Stimulated activated CD4-positive, alpha-beta T cell treated with anti-CD3 and anti-CD28 coated beads, TNF-alpha, amount 100 ng/mL, for 48 hours (primary cell): ENCODE measurements at places on chromosomes 5 and 9.
A peak's percentile ranks its signal among the peaks of the same experiment; 100 is the strongest.

GRCh38 chr9:38389313-38389712, 3.2 kb upstream of the ALDH1B1 start:
- DNase-seq, result no peak

DNA sequence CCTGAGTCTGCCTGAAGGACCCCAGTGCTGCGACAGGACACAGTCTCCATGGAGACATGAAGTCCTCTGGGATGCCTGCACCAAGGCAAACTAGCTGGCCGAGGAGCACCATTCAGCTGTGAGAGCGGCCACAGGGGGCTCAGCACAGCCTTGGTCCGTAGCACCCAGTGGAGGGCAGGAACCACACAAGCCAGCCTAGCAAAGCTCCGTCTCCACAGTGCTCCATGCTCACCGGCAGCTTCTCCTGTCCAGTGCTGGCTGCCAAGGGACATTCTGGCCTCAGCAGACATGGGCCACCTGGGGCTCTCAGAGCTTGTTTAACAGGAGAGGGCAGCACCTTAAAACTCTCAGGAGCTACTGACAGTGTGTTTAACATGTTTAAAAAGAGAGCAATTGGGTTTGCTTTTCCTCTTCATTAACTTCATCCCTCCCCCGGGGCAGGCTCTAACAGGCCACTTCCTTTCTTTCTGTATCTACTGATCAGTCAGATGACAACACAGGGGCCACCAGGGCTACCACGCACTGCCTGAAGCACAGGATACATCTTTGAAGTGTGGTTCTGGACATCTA, 57.0 kb downstream of the SECISBP2 start:
- DNase-seq, result no peak

DNA sequence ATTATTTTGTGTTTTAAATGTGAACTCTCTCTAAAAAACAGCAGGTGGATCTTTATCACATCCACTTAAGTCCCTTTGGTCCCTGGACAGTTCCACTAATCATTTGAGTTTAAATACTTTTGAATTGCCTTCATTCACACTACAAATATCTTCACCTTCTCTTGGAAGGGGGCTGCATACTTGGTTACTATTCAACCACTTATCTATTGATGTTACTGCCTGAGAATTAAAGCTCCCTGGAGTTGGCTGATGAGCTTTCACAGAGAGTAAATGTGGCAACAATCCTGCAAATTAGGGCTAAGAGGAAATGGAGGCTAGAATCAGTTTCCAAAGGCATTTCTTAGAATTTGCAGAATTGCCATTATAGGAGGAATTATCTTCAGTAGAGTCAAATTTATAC, 180.4 kb downstream of the ST8SIA4 start:
- no peak for DNase-seq

DNA sequence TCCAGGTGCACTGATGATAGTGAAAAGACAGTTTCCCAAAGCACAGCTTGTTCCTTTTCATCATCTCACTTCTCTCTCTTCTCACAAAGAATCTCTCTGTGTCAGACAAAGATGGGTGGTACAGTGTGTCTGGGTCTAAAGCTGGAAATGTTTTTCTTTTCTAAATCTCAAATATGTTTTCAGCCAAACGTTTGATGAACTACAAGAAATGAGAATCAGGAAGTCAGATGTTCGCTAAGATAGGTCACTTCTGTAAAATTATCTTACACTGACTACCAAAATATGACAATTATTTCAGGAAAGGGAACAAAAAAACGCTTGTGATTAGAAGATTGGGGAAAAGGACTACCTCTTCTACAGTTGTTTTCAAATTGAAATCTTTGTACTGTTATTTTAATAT, 708.8 kb downstream of the PTPRD start:
- no peak for DNase-seq

- no peak for DNase-seq
Observed at GRCh38 chr5:121199216-121199999, 652.3 kb upstream of the FTMT start.

GRCh38 chr5:79617539-79617938, 5.3 kb downstream of the TENT2 start:
- DNase-seq, result no peak

GRCh38 chr5:135016861-135017290, 17.2 kb downstream of the PITX1 start:
- no peak for DNase-seq

- no peak for DNase-seq
Observed at GRCh38 chr9:134870746-134871662, 9.6 kb upstream of the FCN2 start.

GRCh38 chr5:159447116-159447515, 116.8 kb upstream of the IL12B start:
- DNase-seq, result no peak

DNA sequence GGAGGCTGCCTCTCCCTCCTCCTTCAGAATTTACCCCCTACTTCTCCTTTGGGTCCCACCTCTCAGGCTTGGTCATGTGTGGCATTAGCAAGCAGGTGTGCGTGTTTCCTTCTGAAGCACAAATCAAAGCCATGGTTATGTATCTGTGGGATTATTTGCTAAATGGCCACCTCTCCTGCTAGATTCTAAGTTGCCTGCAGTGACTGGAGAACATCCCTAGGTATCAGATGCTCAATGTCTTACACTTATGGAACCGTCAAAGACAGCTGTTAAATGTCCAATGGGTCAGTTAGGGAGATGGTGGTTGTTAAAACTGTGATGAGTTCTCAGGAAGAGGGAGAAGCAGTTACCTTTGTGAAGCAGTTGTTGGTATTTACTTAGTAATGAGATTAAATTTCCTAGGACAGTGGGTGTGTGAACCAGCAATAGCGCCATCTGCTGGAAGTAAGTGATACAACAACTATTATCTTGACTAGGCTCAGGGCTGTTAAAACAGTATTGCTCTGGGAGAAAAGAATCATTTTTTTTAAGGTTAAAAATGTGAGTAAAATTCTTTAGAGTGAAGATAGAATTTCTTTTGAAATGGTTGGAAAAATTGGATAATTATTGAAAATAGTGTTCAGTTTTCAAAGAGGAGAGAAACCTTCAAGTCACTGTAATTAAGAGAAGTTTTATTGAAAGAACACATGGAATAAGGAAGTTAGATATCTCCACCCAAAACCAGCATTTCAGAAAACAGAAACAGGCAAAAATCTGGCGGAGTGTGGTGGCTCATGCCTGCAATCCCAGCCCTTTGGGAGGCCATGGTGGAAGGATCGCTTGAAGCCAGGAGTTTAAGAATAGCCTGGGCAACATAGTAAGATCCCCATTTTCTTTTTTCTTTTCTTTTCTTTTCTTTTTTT, 71.3 kb downstream of the TMC1 start:
- peak; percentile 16 for DNase-seq

DNA sequence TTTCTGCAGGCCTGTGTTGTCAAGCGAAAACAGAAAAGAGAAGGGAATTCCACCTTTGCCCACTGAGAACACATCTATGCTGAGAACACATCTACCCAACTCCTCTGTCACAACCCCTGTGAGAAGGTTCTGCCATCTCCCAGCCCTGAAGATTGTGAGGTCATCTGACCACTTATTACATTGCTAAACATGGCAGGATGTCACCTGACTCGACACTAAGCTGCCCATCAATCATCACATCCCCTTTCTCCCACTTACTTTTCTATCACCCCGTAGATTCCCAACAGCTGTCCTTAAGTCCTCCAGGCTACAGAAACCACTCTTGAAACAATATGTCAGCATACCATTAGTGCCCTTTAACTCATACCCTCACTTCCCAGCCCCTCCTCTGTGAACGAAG, 64.2 kb upstream of the PRSS3 start:
- DNase-seq, result no peak

DNA sequence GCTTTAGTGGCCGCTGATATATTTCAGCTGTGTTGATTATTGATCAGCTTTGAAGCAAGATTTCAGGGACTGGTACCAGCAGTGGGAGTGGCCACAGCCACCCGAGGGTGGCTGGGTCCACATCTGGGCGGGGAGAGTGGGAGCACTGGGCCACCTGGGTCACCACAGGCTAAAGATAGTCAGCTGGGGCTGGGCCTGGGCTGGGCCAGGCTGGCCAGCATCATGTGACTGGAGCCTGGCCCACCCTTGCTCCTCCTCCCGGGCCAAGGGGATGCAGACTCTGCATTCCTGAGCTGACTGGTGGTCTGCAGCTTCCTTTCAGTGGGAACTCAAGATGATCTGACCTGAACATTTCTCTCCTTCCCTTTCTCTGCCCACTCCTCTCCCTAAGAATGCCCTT, 27.1 kb downstream of the LARP1 start:
- no peak for DNase-seq

DNA sequence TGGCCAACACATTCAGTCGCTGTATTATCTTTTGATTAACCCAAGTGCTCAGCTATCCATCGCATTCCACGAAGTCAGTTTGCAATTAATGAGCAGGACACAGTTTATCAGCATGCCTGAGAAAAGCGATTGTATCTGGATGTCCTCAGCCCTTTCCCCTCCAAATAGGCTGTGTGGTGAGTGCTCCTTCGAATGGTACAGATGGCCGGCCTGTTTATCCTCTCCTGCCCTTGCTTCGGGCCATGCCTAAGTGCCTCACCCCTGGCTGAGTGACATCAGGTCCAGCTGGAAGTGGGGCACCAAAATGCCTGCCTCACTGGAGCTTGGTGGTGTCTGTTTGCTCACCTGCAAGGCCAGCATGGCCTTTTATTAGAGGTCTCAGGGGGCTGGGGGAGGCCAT, 317.3 kb downstream of the GADD45G start:
- DNase-seq, result no peak

DNA sequence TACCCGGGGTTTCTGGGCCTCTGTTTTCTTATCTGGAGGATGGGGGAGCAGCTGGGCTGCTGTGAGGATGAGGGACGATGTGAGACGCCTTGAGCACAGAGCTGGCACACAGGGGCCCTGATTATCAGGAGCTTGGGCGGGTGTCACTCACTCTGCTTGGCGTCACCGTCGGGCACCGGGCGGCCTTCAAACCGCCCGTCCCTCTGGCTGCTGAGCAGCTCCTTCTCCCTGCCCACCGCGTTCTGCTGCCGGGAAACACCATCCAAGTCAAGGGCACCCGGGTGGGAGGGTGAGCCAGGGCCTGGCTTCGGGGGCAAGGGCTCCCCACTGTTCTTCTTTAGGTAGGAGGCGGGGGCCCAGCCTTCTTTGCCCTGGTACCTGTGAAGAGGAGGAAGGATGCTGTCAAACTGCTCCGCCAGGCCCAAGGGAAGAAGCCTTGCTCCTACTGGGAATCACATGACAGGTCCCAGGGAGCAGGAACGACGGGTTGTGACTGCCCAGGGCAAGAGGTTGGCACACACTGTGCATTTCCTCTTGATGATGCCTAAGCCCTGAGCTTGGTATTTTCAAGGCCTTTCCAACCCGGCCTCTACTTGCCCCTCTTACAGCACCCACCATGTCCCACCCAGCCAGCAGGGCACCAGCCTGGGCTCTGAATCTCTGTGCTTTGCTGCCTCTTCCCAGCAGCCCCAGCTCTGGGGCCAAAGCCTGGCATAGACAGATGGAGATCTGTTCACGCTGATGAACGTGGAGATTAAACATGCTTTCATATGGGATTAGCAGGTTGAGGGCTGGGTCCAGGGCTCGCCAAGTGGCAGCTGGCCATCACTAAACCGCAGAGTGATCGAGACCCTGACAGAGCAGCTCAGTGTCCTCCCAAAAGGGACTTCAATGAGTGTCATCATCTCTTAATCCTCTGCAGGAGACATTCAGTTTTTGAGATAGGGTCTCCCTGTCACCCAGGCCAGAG, 66.9 kb upstream of the UBTD2 start:
- DNase-seq, result no peak

GRCh38 chr9:12718482-12719026, 25.4 kb downstream of the TYRP1 start:
- DNase-seq, result no peak
